ENCODE measurements at places on chromosomes 12 and 14. TPM values are rescaled to one million over a fixed set of nuclear protein-coding genes. Genes with fewer than 3 reads are reported as not detected.
A peak's percentile ranks its signal among the peaks of the same experiment; 100 is the strongest.

The LEMD3 gene
- 27.5 TPM for total RNA-seq

The IGF1 gene
- total RNA-seq: 0.40 TPM

The ACOT6 gene
- total RNA-seq: not detected

DNA sequence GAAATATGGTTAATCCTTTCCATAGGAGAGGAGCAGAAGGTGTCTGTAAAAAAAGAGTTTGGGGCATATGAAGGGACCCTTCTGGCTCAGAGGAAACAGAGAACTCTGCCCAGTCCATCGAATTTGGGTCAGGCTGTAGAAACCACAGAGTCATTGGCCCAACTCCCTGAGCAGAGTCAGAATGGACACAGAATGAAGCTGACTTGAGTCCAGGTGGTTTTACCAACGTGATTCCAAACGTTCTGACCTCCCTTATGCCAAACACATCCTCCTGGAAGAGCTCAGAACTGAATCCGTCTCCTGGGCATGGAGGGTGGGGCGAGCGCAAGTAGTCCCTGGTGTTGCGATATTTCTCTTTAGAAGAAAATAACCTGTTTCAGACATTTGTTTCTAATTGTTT lies 138.8 kb downstream of the DAD1 start:
- no peak for DNase-seq

DNA sequence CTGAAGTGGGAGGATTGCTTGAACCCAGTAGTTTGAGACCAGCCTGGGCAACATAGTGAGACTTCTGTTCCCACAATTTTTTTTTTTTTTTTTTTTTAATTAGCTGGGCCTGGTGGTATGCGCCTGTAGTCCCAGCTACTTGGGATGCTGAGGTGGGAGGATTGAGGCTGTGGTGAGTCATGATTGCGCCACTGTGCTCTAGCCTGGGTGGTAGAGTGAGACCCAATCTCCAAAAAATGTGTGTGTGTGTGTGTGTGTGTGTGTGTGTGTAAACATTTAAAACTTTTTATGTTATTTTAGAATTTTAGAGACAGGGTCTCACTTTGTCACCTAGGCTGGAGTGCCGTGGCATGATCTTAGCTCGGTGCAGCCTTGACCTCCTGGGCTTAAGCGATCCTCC lies 6.8 kb downstream of the PPP1R36 start:
- no peak for DNase-seq

The SMCO3 gene
- not detected for total RNA-seq

DNA sequence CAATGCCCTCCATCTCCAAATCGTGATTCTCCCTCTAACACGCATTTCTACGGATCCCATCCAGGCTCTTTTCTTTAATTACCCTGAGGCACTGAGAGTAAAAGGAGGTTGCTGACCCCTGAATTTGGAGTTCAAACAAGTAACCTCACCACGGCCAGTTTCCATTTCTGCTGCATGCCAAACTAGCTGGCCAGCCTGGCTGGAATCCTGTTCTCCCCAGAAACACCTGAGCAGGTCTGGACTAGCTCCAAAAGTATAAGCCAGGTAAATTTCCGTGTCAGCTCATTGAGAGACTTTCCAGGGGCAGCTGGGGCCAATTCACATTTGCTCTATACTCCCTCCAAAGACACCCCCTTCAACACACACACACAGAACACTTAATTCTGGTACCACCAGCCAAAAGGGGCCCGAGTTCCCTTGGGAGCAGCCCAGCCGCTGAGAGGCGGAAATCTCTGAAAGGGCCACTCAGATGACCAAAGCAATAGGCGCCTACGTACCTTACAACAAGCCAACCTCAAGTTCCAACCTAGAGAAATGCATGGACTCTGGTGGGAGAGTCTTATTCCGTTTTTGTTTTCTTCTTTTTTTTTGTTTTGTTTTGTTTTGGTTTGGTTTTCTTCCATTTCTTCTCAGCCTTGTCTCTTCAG lies 131.4 kb downstream of the NDUFA12 start:
- no peak for DNase-seq

DNA sequence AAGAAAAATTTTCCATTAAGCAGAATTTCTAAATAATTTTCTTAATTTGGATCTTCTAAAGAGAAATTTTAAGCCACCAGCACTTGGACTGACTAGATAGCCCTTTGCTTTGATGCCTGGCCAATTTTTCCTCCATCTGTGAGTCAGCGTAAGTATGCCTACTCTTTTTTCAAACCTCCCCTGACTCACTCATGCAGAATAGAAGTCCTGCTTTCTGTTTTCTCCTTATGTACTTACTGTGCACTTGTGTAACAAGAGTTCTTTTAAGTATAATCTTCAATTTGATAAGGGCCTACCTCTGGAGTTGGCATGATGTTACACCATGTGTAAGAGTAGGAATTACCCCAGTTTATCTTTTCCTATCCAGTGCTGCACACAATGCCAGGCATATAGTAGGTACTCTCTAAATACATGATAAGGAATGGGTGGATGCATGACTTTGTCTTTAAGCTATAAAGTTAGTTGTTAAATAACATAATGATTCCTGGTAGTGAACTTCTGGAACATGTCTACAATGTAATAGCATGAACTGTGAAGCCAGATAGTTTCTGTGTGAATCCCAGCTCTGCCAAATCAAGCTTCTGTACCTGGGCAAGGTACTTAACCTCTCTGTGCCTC lies 329.6 kb downstream of the TMTC2 start:
- DNase-seq: no peak

DNA sequence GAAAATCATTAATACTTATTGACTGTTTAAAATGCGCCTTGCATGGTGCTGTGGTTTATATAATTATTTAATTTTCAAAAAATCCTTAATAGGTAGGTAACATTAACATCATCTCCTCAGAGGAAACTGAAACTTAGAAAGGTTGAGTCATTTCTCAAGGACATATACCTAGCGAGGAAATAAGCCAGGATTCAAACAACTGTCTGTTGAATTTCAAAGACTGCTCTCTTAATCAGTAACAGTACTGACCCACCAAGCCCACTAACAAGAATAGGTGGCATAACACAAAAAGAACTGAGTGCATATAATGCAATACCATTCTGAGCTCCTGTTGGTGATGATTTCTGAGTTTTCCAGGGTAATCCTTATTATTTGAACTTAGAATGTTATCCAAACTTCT lies 174.3 kb downstream of the SOX5 start:
- no peak for DNase-seq

The CLEC6A gene
- total RNA-seq: not detected

DNA sequence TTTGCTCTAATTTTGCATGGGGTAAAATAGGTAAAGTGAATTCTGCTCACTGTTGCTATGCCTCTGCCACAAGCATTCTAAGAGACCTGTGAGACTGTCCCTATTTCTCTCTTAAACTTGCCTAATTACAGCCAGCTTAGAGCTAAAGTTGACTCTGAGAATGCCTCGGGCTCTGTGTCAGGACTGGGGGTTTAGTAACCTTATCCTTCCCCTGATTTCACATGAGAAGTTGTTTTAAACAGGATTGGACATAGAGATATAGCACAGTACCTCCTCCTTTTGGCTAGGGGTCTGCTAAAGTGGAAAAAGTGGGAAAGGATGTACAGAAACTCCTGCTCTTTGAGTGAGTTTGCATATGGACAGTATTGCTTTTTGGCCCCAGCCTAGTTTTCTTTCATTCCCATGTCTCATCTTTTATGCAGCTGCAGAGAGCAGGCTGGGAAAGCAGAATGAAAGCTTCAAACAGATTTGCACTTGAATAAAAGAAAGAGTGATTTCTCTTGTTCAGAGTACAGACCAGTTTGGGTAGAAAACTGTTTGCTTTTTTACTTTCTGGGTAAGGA lies 122.0 kb downstream of the RAD51B start:
- DNase-seq: no peak

DNA sequence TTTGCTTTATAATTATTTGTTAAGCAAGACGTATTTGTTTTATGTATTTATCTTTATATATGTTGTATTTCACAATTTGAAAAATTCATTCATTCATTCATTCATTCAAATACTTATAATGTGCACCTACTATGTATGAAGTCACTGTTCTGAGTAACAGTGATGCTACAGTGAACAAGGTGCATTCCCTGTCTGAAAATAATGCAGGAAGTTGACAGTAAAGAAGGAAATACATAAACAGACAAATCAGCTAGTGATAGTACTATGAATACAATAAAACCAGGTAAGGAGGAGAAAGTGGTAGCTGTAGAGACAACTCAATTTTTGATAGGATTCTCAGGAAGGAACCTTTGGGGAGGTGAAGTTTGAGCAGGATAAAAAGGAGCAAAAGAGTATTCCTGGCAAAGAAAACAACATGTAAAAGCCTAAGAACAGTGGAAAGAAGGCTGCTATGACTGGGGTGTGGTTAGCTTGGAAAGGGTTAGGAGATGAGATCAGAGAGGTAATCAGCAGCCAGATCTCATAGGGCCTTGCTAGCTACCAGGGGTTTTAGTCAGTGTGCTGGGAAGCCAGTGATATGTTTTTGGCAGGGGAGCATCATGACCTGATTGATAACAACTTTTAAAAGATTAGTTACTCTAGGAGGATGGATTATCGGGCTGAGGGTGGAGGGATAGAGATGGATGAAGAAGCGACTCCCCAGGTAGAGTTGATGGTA lies 17.4 kb downstream of the BICDL1 start:
- no peak for DNase-seq

DNA sequence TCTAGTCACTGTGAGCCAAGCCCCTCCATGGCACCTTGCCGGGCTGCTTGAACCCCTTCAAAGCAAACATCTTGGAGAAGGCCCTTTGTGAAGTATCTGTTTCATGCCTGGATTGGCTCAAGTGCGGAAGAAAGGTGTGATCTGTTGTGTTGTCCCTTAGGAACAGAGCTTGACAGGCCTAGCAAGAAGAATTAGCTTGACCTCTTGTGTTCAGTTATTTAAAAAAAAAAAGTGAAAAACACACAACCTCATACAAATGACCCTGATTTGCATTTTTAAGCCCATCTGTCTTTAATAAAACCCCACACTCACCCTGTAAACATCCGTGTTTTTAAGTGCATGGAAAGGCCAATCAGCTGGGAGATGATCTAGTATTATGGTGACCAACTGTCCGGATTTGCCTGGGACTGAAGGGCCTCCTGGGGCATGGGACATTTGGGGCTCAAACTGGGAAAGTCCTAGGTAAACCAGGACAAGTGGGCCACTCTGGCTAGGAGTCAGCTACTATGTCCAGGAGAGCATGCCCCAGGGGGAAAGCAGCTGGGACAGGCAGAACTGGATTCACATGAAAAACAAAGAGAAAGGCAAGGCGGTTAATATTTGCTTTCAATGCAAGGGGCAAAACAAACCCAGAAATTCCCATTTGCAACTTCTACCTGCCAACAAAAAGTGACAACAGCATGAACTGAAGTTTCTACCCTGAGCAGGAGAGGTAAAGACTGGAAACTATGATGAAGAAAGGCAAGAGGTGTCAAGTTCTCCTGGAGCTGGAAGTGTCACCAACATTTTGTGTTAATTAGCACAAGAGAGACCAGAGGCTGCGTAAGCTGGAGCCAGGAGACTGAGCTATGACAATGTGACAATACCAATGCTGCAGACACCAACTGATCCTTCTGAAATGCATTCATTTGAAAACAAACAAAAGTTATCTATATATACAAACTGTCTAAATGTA lies 78.6 kb downstream of the CLMN start:
- DNase-seq: no peak

DNA sequence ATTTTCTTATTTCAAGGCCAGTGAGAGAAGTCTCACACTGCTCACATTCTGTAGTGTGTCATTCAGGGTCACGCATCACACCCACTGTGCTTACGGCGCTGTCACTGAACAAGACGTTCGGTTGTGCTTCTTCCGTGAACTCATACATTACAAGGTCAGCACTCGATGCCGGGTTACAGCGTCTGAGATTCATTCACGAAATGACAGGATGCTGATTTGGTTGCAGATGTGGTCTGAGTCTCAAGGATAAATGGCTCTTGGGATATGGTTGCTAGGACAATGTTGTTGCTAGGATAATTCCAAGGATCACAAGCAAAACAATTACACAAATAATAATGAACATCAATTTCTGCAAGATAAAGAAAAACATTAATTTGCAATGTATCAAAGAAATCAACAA lies 47.4 kb downstream of the STX2 start:
- DNase-seq: no peak

GRCh38 chr12:62351326-62351725 lies 91.1 kb downstream of the USP15 start:
- DNase-seq: no peak

DNA sequence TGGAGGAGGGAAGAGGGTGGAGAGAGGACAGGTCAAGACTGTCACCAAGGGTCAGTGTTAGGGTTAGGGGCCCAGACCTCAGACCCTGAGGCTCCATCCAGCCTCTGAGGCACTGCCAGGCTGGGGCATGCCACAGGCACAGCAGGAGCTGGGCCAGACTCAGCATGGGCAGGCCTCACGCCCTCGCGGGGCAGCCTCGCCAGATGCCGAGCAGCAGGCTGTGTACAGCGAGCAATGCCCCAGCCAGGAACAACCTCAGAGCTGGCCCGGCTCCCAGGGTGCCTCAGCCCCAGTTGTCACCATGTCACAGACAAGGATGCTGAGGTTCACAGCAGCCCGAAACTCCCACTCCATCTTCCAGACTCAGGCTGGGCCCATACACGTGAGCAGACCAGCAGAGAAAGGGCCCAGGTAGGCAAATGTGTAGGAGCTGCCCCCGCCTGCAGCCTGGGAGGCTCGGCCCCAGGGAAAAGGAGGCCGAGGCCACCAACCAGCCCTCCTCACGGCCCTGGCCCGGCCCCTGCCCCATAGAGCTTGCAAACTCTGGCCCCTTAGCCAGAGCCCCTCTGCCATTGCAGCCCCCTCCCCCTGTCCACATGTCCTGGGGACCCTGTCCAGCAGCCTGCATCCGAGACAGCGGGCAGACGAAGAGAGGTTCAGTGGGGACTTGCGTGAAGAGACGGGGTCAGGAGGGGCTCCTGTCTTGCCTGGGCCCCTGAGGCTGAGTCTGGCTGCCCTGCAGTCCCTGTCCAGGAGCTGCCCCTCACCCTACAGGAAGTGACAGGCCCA lies 7.5 kb downstream of the C14orf180 start:
- no peak for DNase-seq

- no peak for DNase-seq
Observed at GRCh38 chr12:67112586-67112985, 156.6 kb upstream of the CAND1 start.

DNA sequence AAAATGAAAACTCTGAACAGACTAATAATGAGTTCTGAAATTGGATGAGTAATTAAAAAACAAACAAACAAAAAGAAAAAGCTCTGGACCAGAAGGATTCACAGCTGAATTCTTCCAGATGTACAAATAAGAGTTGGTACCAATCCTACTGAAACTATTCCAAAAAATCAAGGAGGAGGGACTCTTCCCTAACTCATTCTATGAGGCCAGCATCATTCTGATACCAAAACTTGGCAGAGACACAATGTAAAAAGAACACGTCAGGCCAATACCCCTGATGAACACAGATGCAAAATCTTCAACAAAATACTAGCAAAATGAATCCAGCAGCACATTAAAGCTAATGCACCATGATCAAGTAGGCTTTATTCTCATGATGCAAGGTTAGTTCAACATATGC lies 183.9 kb upstream of the CNOT2 start:
- DNase-seq: no peak

- DNase-seq: no peak
Observed at GRCh38 chr12:124686370-124687173, 119.2 kb upstream of the NCOR2 start.

The KLRB1 gene
- total RNA-seq: not detected

The SMARCD1 gene
- total RNA-seq: 66.7 TPM

GRCh38 chr12:34287986-34288962 lies 266.0 kb downstream of the ALG10 start:
- peak; percentile 81 for DNase-seq
